ENCODE measurements at places on chromosomes 4 and X. TPM values are rescaled to one million over a fixed set of nuclear protein-coding genes. Genes with fewer than 3 reads are reported as not detected.

EPHA5 gene
- 2.9 TPM for total RNA-seq

SMIM43 gene
- total RNA-seq: 0.89 TPM

DMRTC1 gene
- not detected for total RNA-seq

BMP2K gene
- total RNA-seq: 46.1 TPM

TLR2 gene
- total RNA-seq: 0.44 TPM

TMPRSS11F gene
- total RNA-seq: not detected

ZAR1 gene
- total RNA-seq: under 0.01 TPM

NUDT10 gene
- total RNA-seq: 6.3 TPM

SPANXN4 gene
- not detected for total RNA-seq

STS gene
- total RNA-seq: 3.2 TPM

PNCK gene
- 1.2 TPM for total RNA-seq

TMEM35A gene
- 3.8 TPM for total RNA-seq

Measured in uterine smooth muscle cell (primary cell).